Activated CD4-positive, alpha-beta memory T cell treated with anti-CD3 and anti-CD28 coated beads, Interleukin-2, amount 10 ng/mL, durations not matched to agents 7 days and 5 days (primary cell): ENCODE measurements at places on chromosomes 1 and 21. TPM values are rescaled to one million over a fixed set of nuclear protein-coding genes. Genes with fewer than 3 reads are reported as not detected.
A peak's percentile ranks its signal among the peaks of the same experiment; 100 is the strongest.

TACSTD2 gene
- not detected for total RNA-seq

HRNR gene
- not detected for total RNA-seq

KCNJ15 gene
- total RNA-seq, result not detected

SPRR2B gene
- not detected for total RNA-seq

PLD5 gene
- total RNA-seq, result not detected

GRCh38 chr21:45975020-45975666 lies 6.4 kb upstream of the COL6A1 start:
- peaks cover 16% of the 10 kb centered on the region for H3K4me1 ChIP-seq
- H3K27ac ChIP-seq, result no peak overlapping the region
- no peak overlapping the region for H3K4me3 ChIP-seq
- no peak for DNase-seq

GRCh38 chr1:153573351-153573750 lies 7.7 kb upstream of the S100A2 start:
- H3K4me1 ChIP-seq, result peaks cover 43% of the 10 kb centered on the region
- no peak for DNase-seq
- peak overlapping the region; percentile 54 for H3K27ac ChIP-seq
- H3K36me3 ChIP-seq, result no peaks in the 10 kb centered on the region
- H3K27me3 ChIP-seq, result peaks cover 17% of the 10 kb centered on the region

DNA sequence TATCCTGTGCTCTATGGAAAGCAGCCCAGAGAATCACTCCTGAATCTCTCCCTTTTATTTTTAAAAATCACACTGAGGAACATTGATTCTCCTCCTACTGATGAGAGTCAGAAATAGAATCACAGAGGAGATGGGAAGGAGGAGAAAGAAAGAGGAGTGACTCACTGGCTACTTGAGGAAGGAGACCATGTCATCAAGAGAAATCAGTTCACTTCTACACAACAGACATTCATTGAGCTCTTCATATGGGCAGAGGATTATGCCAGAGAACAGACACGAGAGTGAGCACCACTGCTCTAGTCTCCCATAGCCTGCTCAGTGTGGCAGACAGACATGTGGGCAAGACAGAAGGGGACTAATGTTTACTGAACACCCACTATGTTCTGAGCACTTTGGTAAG lies 44.2 kb downstream of the RAB3B start:
- no peak overlapping the region for H3K27ac ChIP-seq
- H3K36me3 ChIP-seq, result no peaks in the 10 kb centered on the region
- H3K4me1 ChIP-seq, result no peaks in the 10 kb centered on the region
- no peak for DNase-seq

DNA sequence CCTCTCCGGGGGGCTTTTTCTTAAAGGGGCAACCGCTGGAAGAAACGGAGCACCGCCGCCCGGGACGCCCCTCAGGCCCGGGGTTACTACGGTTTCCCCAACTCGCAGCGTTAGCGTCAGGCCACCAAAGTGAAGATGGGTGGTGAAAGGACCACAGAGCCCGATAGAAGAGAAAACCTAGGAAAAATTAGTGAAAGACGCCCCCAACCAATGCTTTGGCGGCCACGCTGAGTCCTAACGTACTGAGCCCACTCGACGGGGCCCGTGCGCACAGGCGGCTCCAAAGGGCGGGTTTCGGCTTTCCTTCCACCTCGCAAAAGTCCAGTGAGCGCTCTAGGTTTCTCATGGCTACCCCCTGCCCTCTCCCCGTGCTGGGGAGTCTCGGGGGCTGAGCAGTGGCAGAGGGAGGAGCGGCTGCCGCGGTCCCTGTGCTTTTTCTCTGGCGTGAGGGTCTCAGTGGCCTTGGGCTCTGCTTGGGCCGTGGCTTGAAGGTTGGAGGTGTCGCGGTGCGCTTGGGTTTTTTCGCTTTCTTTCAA lies 12.2 kb upstream of the SPEN start:
- peak overlapping the region; percentile 94 for H3K27ac ChIP-seq
- peak overlapping the region; percentile 86 for H3K4me3 ChIP-seq
- no peak for DNase-seq

DNA sequence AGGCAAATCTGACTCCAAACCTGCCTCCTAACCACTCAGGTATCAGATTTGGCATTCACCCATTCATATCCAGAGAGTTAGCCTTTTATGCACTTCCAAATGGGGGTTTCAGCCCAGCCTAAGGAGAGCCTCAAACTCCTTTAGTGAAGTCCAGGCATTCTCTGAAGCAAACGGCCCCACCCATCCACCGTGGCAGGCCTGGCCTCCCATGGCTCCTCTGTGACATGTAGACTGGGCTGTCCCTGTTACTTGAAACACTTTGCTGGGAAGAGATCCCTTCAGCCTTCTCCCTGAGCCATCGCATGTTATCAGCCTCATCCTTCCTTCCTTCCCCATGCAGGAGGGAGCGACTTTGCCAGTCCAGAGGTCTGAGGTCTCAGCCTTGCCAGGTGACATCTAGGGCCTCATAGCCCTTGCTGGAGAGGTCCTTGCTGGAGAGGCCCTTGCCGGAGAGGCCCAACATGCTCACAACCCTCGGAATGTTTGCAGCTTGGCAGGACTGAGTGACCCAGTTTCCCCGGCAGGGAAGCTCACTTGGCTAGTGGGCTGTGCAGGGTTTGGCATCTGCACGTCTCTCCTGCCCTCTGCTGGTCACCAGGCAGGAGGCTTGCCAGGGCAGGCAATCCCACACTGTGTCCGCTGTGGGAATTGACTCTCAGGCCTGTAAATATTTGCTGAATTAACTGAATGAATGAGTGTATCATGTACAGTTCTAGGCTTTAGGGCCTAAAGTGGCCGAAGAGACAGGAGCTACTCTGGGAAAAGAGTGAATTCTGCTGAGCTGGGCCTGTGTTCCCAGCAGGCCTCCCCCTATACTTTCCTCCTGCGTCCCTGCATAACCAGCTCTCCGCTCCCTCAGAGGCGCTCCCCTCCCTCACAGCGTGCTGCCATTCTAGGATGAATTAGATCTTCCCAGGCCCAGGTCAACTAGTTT lies 26.7 kb upstream of the RBM15 start:
- peak; percentile 68 for DNase-seq
- H3K27ac ChIP-seq, result no peak overlapping the region
- no peaks in the 10 kb centered on the region for H3K27me3 ChIP-seq
- H3K4me3 ChIP-seq, result no peak overlapping the region

DNA sequence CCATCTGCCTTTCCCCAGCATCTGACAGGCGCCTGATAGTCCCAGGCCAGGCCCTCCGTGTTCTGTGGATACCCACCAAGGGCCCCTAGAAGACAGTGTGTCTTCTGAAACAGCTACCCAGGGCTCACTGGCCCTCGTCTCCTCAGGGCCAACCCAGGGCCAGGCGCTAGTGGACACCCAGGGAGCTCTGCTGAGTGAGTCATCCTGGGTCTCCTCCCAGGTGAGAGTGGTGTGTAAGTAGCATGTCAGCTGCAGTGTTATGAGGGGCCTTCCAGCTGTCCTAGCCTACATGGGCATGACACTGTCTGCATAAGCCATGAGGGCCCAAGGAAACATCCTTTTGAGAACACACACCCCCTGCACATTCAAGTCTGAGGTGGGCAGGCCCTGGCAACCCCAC lies 36.7 kb downstream of the CHD5 start:
- H3K4me3 ChIP-seq, result no peak overlapping the region
- peaks cover 2% of the 10 kb centered on the region for H3K4me1 ChIP-seq
- no peak for DNase-seq
- H3K36me3 ChIP-seq, result no peaks in the 10 kb centered on the region

DNA sequence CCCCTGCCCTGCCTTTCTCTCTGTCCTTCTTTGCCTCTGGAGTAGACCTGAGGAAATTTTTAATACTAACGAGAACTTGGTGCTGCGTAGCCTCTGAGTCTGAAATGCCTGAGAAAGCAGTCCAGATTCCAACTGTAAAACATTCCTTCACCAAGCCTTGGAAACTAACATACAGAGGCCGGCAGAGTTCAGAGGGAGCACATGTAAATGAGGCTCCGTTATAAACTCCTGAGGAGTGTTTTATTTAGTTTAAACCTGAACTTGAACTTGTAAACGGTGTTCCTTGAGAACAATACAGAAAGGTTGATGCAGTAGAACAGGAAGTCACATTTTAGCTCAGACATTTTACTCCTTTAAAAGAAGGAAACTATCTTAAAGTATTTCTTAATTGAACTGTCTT lies 280.7 kb downstream of the TM2D1 start:
- H3K4me1 ChIP-seq, result no peaks in the 10 kb centered on the region
- no peaks in the 10 kb centered on the region for H3K36me3 ChIP-seq
- no peaks in the 10 kb centered on the region for H3K27me3 ChIP-seq
- no peak overlapping the region for H3K27ac ChIP-seq
- H3K4me3 ChIP-seq, result no peak overlapping the region

- no peak for DNase-seq
- H3K4me1 ChIP-seq, result no peaks in the 10 kb centered on the region
- no peaks in the 10 kb centered on the region for H3K36me3 ChIP-seq
- H3K4me3 ChIP-seq, result no peak overlapping the region
- no peak overlapping the region for H3K27ac ChIP-seq
Measured at GRCh38 chr1:17732475-17732874, 22.7 kb upstream of the ACTL8 start.

- no peak overlapping the region for H3K4me3 ChIP-seq
- H3K36me3 ChIP-seq, result peaks cover 4% of the 10 kb centered on the region
- DNase-seq, result peak; percentile 62
- H3K4me1 ChIP-seq, result no peaks in the 10 kb centered on the region
- H3K27me3 ChIP-seq, result no peaks in the 10 kb centered on the region
Measured at GRCh38 chr1:1290238-1290731, 10.0 kb downstream of the SCNN1D start.

- no peak overlapping the region for H3K27ac ChIP-seq
- no peaks in the 10 kb centered on the region for H3K27me3 ChIP-seq
- H3K36me3 ChIP-seq, result no peaks in the 10 kb centered on the region
- no peak for DNase-seq
- H3K4me3 ChIP-seq, result no peak overlapping the region
- H3K4me1 ChIP-seq, result no peaks in the 10 kb centered on the region
Measured at GRCh38 chr1:171014880-171015279, 75.8 kb upstream of the FMO3 start.

- H3K27me3 ChIP-seq, result peaks cover 23% of the 10 kb centered on the region
- peak overlapping the region; percentile 39 for H3K4me3 ChIP-seq
- peaks cover 5% of the 10 kb centered on the region for H3K36me3 ChIP-seq
- H3K27ac ChIP-seq, result no peak overlapping the region
Measured at GRCh38 chr1:16072616-16073484, 601 bp downstream of the FAM131C start.

DNA sequence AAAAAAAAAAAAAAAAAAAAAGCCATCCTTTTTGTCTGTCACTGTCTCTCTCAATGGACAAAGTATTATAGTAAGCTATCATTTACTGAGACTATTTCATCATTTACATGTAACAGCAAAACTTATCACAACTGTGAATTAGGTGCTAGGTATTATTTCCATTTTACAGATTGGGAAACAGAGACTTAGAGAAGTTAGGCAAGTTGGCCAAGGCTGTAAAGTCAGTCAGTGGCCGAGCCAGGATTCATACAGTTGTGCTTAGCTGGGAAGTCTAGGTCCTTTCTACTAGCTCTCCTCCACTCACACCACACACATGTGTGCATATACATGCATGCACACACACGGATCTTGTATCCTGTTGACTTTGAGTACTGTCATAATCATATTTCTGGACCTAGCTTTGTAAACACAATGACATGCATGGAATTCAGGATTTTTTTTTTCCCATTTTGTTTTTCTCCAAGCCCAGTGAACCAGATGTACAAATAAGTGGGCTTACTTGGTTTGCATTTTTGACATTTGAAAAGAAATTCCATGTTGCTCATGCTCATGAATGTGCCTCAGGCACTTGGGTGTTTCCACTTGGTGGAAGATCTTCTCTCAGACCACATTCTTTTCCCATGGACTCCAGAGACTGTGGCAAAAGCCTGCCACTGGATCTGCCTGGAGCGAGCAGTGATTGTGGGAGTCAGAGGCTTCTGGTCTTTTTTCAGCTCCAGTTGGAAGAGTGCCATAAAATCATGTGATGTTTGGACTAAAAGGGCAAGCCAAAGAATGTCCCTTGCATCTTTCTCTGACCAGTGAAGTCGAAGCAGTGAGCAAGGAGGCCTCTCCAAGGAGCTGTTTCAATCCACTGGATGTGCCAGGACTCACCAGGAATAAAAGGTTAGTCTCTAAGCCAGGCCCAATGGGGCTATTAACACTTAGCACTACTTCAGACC lies 61.7 kb upstream of the DNAJC6 start:
- H3K36me3 ChIP-seq, result no peaks in the 10 kb centered on the region
- no peak overlapping the region for H3K27ac ChIP-seq
- DNase-seq, result no peak
- no peaks in the 10 kb centered on the region for H3K4me1 ChIP-seq
- peaks cover 14% of the 10 kb centered on the region for H3K27me3 ChIP-seq
- H3K4me3 ChIP-seq, result no peak overlapping the region

DNA sequence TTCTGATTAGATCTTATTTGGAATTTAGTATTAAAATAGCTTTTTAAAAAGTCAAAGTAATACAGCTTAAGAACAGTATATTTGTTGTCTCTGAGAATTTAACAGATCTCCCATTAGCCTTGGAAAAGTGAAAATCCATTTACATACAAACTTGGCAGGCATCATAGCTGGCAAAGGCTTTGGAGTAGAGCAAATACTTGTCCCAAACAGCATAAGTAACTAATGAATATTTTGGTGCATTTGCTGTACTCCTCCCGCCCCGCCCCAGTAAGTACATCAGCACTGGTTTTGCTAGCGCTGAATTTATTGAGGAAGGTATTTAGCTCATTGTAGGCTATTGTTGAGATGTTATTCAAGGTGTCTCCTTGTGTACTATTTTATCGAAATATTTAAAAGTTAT lies 417.7 kb upstream of the KAZN start:
- no peak for DNase-seq
- no peaks in the 10 kb centered on the region for H3K4me1 ChIP-seq
- H3K36me3 ChIP-seq, result no peaks in the 10 kb centered on the region
- H3K27ac ChIP-seq, result no peak overlapping the region
- H3K27me3 ChIP-seq, result peaks cover 3% of the 10 kb centered on the region

- no peaks in the 10 kb centered on the region for H3K4me1 ChIP-seq
- no peak overlapping the region for H3K4me3 ChIP-seq
- no peak overlapping the region for H3K27ac ChIP-seq
- no peak for DNase-seq
- H3K27me3 ChIP-seq, result no peaks in the 10 kb centered on the region
- H3K36me3 ChIP-seq, result no peaks in the 10 kb centered on the region
Measured at GRCh38 chr1:78447086-78447485, 43.7 kb upstream of the PTGFR start.

DNA sequence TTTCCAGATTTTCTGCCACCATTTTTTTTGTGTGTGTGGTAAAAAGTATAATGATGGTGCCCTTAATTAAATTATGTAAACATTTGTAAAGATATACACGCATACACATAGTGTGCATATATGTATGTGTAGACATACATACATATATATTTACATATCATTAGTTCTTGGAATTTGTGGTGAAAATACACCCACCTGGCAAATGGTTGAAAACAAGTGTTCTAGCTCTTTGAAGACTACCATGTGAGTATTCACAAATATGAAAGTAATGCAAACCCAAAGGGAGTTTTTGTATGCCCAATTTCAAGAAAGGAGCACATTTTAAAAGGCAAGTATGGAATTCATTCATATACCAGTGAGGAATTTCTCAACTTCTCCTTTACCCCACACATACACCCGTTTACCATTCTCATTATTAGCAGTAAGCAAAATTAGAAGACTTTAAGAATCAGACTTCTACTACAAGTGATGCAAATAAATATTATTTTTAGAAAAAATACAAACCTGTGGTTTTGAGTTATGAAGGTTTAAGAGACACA lies 8.0 kb downstream of the RABGAP1L start:
- peaks cover 41% of the 10 kb centered on the region for H3K36me3 ChIP-seq
- no peak overlapping the region for H3K4me3 ChIP-seq
- H3K4me1 ChIP-seq, result peaks cover 40% of the 10 kb centered on the region
- no peak overlapping the region for H3K27ac ChIP-seq
- no peak for DNase-seq
- no peaks in the 10 kb centered on the region for H3K27me3 ChIP-seq

- H3K4me3 ChIP-seq, result no peak overlapping the region
- peaks cover 14% of the 10 kb centered on the region for H3K36me3 ChIP-seq
- no peak for DNase-seq
- H3K4me1 ChIP-seq, result peaks cover 24% of the 10 kb centered on the region
- H3K27me3 ChIP-seq, result no peaks in the 10 kb centered on the region
Measured at GRCh38 chr21:42296501-42296900, 18.7 kb downstream of the TFF3 start.
